Pancreas (tissue), 10 donors: ENCODE measurements at places on chromosomes 16 and 17. TPM values are rescaled to one million over a fixed set of nuclear protein-coding genes. Genes with fewer than 3 reads are reported as not detected.

Gene RHBDL1
- 1.00 TPM for total RNA-seq

Gene SCNN1G
- 1.4 TPM for total RNA-seq

Gene GAST
- not detected for total RNA-seq

Gene TBC1D3
- not detected for total RNA-seq

DNA sequence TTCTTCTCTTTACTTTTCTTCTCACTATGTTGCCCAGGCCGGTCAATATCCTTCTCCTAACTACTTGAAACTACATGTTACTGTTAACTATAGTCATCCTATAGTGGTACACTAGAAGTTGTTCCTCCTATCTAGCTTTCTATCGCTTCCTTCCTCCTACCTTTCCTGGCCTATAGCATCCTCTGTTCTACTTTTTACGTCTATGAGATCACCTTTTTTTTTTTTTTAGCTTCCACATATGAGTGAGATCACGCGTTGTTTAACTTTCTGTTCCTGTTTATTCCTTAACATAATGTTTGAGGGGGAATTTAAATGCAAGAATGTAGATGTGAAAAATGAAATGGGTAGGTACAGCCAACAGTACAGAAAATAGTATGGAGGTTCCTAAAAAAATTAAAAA is 30.5 kb upstream of the YPEL2 start:
- DNase-seq, result no peak

- DNase-seq, result no peak
Measured at GRCh38 chr17:753418-753817, 1.4 kb upstream of the GEMIN4 start.

GRCh38 chr16:65608455-65608854 is 486.6 kb upstream of the CDH11 start:
- DNase-seq, result no peak

GRCh38 chr16:67542464-67542863 is 13.8 kb downstream of the RIPOR1 start:
- no peak for DNase-seq

GRCh38 chr17:79393358-79394052 is 217.3 kb downstream of the RBFOX3 start:
- DNase-seq, result peak; percentile 87

DNA sequence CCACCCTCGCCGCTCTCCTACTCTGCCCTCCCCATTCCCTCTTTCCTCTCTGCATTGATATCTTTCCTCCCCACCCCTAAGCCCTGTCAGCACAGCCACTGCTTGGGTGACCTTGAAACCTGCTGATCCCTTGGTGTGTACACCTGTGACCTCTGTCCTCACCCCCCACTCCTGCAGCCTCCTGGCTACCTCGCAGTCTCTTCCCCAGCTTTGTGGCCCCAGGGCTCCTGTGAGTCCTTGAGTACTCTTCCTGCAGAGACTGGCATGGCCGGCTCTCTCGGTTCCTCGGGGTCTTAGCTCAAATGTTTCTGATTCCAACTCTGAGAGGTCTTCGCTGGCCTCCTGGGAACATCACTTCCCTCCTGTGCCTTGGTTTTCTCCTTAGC is 31.7 kb downstream of the ADCY7 start:
- no peak for DNase-seq

DNA sequence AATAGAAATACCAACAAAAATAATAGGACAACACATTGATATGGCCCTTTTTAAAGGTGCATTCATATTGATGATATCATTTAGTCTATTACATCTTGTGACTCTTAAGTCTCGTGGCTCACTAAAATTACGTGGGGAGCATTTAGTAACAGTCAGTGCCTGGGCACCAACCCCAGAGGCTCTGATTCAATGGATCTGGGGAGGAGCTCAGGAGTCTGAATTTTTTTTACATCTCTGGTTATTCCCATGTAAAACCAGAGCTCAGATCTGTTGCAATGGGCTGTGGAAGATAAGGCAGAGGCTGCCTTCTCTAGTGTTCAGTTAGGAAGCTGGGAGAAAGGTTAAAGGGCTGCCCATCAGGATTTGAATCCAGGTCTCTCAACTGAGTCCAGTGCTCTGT is 549.9 kb upstream of the CDH5 start:
- DNase-seq, result no peak

- no peak for DNase-seq
Measured at GRCh38 chr17:81287741-81288430, 7.2 kb downstream of the SLC38A10 start.

GRCh38 chr16:2467528-2468232 is 3.4 kb upstream of the NTN3 start:
- DNase-seq, result peak; percentile 67

DNA sequence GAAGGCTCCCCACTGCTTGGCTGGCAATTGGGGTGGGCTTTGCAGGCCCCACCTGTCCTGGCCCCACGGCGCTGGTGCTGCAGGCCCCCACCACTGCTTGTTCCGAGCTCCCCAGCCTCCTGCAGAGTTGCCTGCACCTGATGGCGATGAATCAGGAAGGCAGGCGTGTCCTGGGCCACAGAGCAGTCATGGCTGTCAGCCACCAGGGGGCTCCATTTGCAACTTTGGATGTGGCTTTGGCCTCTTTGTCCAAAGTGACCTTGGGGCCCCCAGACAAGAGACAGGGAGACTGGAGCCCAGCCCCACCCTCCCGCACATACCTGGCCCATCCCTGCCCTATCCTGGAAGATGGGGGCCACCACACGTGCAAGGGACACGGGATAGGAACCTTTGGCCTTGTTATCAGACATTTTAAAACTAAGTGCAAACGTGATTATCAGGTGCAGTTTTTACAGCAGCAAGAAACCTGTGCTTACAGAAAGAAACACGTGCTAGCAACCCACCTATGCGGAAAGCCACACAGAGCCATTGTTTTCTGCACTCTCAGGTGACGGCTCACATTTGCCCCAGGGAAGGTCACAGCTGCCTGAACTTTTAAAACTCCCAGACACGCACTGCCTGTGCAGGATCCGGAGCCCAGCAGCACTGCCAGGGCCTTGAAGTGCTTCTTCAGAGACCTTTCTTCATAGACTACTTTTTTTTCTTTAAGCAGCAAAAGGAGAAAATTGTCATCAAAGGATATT is at the start of gene DNASE1:
Gene DNASE1, plus strand, starts transcription at position 443 of the 743 bp plus-strand sequence. CDS start 683 bp downstream, outside the sequence.
- DNase-seq, result peak; percentile 85

GRCh38 chr17:57869617-57870282 is 19.9 kb upstream of the MRPS23 start:
- DNase-seq, result no peak
